ENCODE measurements at places on chromosomes 3 and 15.

DNA sequence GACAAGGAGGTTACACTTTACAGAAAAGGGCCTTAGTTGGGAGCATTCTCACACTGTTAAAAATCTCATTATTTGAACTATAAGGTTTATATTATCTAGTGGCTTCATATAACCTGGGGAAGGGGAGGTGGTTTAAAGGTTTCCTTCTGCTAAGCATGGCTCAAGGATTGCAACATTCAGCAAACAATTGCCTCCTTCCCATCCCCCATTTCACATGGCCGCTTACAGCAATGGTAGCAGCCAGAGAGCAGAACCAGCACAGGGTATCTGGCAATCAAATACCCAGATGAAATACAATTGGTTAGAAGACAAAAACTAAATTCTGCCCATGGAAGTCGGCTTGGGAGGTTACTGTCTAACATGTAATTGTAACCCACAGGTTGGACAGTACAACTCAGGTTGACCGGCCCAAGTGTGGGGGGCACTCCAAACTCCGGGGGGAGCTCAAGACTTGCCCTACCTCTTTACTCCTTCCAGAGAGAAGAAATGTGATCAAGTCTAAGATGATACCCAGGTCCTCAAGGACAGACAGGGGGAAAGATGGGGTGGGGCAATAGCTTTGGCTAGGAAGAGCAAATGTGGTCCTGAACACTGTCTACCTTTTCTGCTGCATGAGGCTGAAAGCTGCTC lies 15.5 kb downstream of the ETV5 start:
- DNase-seq: no peak
- H3K27me3 ChIP-seq: no peaks in the 10 kb centered on the region
- peaks cover 24% of the 10 kb centered on the region for H3K4me1 ChIP-seq
- H3K36me3 ChIP-seq: no peaks in the 10 kb centered on the region
- no peak overlapping the region for H3K4me3 ChIP-seq
- H3K27ac ChIP-seq: no peak overlapping the region

GRCh38 chr3:89606151-89606550 lies 498.7 kb downstream of the EPHA3 start:
- no peaks in the 10 kb centered on the region for H3K27me3 ChIP-seq
- no peaks in the 10 kb centered on the region for H3K4me1 ChIP-seq
- DNase-seq: no peak
- H3K36me3 ChIP-seq: no peaks in the 10 kb centered on the region
- H3K27ac ChIP-seq: no peak overlapping the region
- no peak overlapping the region for H3K4me3 ChIP-seq

DNA sequence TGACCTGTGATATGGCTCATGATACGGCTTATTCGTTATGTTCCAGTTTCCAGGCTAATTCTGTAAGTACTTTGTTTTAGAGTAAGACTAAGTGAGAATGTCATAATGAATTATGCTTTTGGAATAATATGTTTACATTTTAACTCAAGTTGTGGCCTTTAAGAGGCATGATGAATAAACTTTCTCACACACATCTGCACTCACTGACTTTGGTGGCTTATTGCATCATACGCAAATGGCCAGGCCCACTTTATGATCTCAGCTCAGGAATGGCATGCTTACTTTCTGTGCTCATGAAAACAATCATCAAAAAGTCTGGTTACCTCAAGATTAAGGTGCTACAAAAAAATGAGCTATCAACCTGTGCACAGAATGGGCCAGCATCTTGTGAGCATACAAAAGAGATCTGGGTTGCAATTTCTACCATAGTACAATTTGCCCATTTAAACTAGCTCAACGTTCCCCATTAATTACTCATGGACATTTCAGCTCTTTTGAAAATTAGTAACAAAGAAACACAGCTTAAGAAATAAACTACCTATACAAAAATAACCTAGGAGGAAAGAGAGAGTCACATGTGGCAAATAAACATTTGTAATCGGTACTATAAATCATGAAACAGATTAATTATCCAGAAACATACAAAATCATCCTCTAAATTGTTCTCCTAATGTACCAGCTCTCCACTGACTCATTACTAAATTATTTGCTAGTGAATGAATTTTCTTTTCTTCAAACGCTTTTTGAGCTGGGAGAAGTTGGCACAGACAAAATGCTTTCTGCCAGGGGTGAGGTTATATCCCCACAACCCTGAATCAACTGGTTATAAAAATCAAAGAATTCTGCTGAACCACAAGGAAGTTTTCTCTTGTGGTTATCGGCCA lies 439.0 kb upstream of the ADAMTS9 start:
- H3K36me3 ChIP-seq: no peaks in the 10 kb centered on the region
- no peak overlapping the region for H3K27ac ChIP-seq
- DNase-seq: no peak
- no peaks in the 10 kb centered on the region for H3K27me3 ChIP-seq

GRCh38 chr3:155047672-155048071 lies 32.4 kb upstream of the MME start:
- H3K36me3 ChIP-seq: no peaks in the 10 kb centered on the region
- no peak overlapping the region for H3K27ac ChIP-seq
- DNase-seq: no peak
- no peak overlapping the region for H3K4me3 ChIP-seq
- H3K27me3 ChIP-seq: no peaks in the 10 kb centered on the region

DNA sequence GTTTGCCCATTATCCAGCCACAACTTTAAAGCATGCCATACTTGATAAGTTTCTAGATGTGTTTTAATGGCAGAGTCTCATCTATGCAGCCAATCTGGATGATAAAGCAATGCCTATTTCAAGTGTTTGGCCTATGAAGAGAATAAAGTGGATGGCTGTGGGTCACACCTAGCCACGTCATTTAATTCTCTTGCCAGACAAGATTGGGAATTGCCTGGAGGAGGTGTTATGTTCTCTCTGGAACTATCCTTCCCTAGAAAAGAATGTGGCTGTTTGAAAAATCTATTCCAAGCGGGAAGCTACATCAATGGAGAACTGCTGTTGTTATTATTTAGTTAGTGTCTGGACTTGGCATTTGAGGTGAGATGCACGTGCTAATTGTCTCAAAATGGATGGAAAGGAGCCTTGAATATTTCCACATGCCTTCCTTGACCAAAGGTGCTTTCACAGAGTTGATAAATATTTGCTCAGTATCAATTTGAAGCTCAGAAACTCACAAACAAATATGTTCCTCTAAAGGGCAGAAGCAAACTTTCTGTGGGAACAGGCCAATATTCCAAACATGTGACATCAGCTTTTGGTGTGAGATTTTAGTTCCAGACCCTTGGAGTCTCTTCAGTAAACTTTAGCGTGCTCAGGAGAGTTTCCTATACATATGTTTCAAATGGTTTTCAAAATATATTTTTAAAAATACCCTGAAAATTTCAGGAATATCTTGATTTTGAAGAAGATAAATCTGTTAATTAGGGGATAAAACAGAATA lies 510.6 kb upstream of the SGO1 start:
- no peak overlapping the region for H3K27ac ChIP-seq
- no peaks in the 10 kb centered on the region for H3K36me3 ChIP-seq
- no peaks in the 10 kb centered on the region for H3K27me3 ChIP-seq
- peaks cover 3% of the 10 kb centered on the region for H3K4me1 ChIP-seq

GRCh38 chr3:167773584-167773983 lies 38.1 kb downstream of the SERPINI1 start:
- H3K4me1 ChIP-seq: no peaks in the 10 kb centered on the region
- no peak overlapping the region for H3K4me3 ChIP-seq
- no peak for DNase-seq

DNA sequence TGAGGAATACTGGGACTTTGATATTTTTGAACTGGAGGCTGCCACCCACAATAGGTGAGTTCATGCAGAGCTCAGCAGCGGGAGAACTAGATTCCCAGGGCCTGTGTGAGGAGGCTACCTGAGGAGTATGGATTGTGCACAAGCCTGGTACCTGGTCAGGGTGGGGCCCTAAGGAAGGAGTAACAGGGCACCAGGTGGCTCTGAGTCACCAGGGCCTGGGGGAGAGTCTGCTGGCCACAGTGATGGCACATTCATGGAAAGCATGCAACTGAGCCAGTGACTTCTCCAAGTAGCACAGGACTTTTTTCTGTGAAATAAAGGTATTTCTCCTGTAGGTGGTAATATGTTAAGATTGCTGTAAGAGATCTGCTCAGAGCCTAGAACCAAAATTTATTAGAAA lies 134.4 kb downstream of the PDE8A start:
- H3K4me1 ChIP-seq: peaks cover 3% of the 10 kb centered on the region
- no peak overlapping the region for H3K27ac ChIP-seq
- no peaks in the 10 kb centered on the region for H3K36me3 ChIP-seq
- H3K27me3 ChIP-seq: no peaks in the 10 kb centered on the region
- DNase-seq: no peak

DNA sequence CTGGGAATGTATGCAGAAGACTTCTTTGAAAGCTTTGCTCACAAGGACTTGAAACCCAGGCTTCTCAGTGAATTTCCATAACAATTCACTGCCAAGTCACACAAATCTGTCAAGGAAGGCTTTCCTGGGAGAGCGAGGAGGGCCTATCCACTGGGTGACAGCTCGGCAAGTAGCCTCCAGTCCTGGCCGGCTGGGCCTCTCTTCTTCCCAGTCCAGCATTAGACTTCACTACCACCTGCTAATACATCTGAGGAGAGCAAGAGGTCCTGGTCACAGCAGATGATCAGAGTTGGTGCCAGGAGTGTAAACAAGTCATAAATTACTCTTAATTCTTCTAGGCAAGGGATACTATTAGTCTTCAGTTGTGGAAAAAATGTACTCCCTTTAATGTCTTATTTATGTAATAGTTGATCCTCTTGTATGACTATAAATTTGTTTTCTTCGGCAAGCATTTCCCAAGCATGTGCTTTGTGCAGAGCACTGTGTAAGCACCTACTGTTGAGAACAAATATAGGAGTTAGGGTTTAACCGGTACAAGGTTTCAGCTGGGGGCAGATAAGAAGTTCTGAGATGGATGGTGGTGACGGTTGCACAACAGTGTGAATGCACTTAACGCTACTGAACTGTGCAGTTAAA lies 162.9 kb downstream of the VGLL4 start:
- no peak overlapping the region for H3K27ac ChIP-seq
- DNase-seq: no peak
- no peaks in the 10 kb centered on the region for H3K27me3 ChIP-seq
- no peak overlapping the region for H3K4me3 ChIP-seq

DNA sequence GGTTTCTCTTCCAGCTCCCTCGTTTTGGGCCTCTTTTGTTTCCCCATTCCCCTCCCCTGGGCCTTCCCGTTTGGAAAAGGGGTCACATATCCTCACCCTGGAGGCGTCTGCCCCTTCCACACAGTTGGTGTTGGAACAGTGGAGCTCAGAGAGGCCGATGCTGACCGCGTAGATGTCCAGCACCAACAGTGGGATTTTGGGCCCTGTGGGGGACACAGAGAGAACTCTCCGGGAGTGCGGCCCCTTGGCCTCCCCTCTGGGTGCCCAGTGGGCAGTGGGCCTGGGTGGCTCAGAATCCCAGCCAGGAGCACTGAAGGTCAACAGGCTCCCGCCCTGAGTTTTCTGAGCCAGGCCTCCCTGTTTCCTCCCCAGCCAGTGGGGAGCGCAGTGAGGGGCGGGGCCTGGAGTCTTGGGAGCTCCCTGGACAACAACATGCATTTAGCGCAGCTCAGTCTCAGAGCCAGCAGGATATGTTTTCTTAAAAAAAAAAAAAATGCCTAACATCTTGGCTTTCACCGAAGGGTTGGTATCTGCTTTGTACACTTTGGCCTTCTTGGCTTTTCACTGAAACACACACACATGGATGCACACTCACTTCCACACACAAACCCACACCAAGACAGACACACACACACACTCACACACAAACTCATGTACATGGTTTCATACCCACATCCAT lies 670 bp upstream of the ISLR start:
- peaks cover 53% of the 10 kb centered on the region for H3K4me1 ChIP-seq
- no peaks in the 10 kb centered on the region for H3K36me3 ChIP-seq
- no peak overlapping the region for H3K4me3 ChIP-seq
- no peak overlapping the region for H3K27ac ChIP-seq
- peaks cover 6% of the 10 kb centered on the region for H3K27me3 ChIP-seq
- no peak for DNase-seq

GRCh38 chr15:74221399-74222239 lies 14.5 kb upstream of the CCDC33 start:
- H3K27me3 ChIP-seq: no peaks in the 10 kb centered on the region
- no peak for DNase-seq
- H3K36me3 ChIP-seq: no peaks in the 10 kb centered on the region
- H3K27ac ChIP-seq: peak overlapping the region; percentile 13
- H3K4me3 ChIP-seq: no peak overlapping the region

- H3K27me3 ChIP-seq: no peaks in the 10 kb centered on the region
- no peak overlapping the region for H3K4me3 ChIP-seq
- H3K27ac ChIP-seq: no peak overlapping the region
- peaks cover 2% of the 10 kb centered on the region for H3K4me1 ChIP-seq
- H3K36me3 ChIP-seq: no peaks in the 10 kb centered on the region
Measured at GRCh38 chr3:133211856-133212255, 173.7 kb downstream of the TMEM108 start.

DNA sequence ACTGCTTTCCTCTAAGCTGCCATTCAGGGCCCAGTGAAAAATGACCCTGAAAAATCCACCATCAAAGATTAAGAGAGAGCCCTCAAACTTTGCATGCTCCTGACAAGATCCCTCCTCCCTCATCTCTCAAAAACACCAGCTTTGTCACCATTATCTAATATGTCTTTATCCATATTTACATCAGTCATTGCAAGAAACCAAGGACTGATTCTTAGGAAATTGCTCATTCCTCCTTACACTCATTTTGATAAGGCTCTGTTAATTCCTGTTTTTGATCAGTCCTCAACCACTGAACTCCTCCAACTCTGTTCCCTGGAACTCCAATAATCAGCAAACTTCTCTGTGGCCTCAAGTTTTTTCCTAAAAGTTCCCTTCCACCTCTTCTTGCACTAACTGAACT lies 51.8 kb downstream of the CD200 start:
- DNase-seq: no peak
- no peaks in the 10 kb centered on the region for H3K4me1 ChIP-seq
- no peaks in the 10 kb centered on the region for H3K27me3 ChIP-seq
- H3K27ac ChIP-seq: no peak overlapping the region
- H3K4me3 ChIP-seq: no peak overlapping the region

GRCh38 chr3:155313300-155313699 lies 19.8 kb upstream of the STRIT1 start:
- H3K4me3 ChIP-seq: no peak overlapping the region
- H3K4me1 ChIP-seq: no peaks in the 10 kb centered on the region
- H3K27ac ChIP-seq: no peak overlapping the region
- DNase-seq: no peak
- H3K36me3 ChIP-seq: no peaks in the 10 kb centered on the region
- no peaks in the 10 kb centered on the region for H3K27me3 ChIP-seq

DNA sequence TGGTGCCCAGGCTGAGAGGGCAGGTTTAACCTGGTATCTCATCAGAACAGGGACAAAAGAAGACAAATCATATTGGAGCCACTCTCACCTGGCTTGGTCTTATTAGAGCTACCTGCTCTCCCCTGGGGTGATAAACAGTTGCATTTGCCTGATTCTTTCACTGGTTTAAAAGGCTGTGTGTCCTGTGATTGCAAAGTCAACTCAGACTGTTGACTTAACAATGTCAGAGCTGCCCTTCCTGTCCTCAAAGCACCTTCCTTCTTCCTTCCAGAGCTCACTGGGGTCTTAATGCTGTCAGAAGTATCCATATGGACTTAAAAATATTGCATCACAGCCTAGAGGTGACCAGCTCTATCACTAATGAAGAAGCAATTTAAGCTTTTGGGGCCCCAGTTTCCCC lies 50.5 kb upstream of the MINAR1 start:
- H3K36me3 ChIP-seq: no peaks in the 10 kb centered on the region
- no peak overlapping the region for H3K4me3 ChIP-seq
- H3K27me3 ChIP-seq: no peaks in the 10 kb centered on the region
- H3K27ac ChIP-seq: no peak overlapping the region

Measured in neuronal stem cell (in vitro differentiated cells).